ENCODE measurements at places on chromosomes 13 and 19. TPM values are rescaled to one million over a fixed set of nuclear protein-coding genes. Genes with fewer than 3 reads are reported as not detected.

Gene MYBPC2
- not detected for total RNA-seq

Gene ERICH4
- not detected for total RNA-seq

Gene ZNF723
- total RNA-seq = not detected

Gene LHB
- not detected for total RNA-seq

Gene CGB1
- not detected for total RNA-seq

Gene ZFP30
- total RNA-seq = 5.3 TPM

Gene BBC3
- total RNA-seq = 11.1 TPM

Gene CTXN1
- total RNA-seq = 7.2 TPM

Gene ZNF568
- total RNA-seq = 20.7 TPM

Gene LATS2
- total RNA-seq = 10.9 TPM

Gene SLC6A16
- 0.55 TPM for total RNA-seq

Gene PODNL1
- total RNA-seq = 0.55 TPM

Gene PTGIR
- total RNA-seq = 0.88 TPM

Gene ZSWIM4
- 6.1 TPM for total RNA-seq

Gene KLK15
- not detected for total RNA-seq

Gene PDCD2L
- 24.8 TPM for total RNA-seq

Gene SUGT1
- 56.6 TPM for total RNA-seq

Gene ETV2
- total RNA-seq = 0.48 TPM
